NCI-H2171 (cell line): ENCODE measurements at places on chromosomes 4 and X.

- DNase-seq: peak; percentile 53
Measured at GRCh38 chrX:48648336-48648751, 35.3 kb upstream of the WAS start.

DNA sequence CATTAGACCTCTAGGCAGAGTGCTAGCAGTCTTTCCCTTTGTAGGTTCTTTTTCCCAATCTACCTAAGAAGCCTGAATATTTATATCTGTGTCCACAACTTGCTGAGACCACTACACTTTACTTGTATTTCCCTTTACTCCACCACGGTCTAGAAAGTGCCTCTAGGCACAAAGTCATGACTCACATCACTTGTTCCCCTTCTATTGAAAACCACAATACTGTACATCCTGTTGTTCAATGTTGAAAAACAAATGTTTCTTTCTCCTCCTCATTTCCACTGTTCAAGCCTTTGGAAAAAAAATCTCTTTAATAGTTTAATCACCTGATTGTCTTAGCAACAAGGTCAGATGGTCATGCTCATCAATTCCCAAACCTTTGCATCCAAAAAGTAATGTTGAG, 326.7 kb downstream of the GUCY2F start:
- DNase-seq: no peak

- DNase-seq: no peak
Measured at GRCh38 chr4:41322617-41323016, 65.9 kb downstream of the UCHL1 start.

- DNase-seq: no peak
Measured at GRCh38 chr4:76690011-76690905, 207.7 kb downstream of the SOWAHB start.

DNA sequence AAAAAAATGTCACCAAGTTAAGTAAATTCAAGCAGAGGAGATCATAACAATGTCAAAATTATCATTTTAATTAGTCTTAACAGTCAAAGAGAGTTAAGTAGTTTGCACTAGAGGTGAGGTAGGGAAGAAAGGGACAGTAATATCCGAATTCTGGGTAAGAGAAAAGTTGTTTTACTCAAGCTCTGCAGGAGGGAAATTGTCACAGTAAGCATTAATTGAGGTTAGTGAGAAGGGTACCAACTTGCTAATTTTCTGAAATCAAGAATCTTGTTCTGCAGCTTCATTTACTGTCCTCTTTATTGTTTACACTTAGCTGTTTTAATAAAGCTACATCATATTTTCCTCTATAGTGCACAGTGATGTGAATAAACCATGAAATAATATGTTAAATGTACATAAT, 11.0 kb downstream of the DGKK start:
- DNase-seq: no peak

DNA sequence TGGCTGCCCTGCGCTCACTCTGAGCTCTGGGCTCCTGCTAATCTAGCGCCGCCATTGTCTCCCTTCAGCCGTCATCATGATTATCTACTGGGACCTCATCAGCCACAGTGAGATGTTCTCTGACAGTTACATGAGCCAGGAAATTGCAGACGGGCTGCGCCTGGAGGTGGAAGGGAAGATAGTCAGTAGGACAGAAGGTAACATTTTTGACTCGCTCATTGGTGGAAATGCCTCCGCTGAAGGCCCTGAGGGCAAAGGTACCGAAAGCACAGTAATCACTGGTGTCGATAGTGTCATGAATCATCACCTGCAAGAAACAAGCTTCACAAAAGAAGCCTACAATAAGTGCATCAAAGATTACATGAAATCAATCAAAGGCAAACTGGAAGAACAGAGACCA, 21.8 kb upstream of the PIN4 start:
- no peak for DNase-seq

DNA sequence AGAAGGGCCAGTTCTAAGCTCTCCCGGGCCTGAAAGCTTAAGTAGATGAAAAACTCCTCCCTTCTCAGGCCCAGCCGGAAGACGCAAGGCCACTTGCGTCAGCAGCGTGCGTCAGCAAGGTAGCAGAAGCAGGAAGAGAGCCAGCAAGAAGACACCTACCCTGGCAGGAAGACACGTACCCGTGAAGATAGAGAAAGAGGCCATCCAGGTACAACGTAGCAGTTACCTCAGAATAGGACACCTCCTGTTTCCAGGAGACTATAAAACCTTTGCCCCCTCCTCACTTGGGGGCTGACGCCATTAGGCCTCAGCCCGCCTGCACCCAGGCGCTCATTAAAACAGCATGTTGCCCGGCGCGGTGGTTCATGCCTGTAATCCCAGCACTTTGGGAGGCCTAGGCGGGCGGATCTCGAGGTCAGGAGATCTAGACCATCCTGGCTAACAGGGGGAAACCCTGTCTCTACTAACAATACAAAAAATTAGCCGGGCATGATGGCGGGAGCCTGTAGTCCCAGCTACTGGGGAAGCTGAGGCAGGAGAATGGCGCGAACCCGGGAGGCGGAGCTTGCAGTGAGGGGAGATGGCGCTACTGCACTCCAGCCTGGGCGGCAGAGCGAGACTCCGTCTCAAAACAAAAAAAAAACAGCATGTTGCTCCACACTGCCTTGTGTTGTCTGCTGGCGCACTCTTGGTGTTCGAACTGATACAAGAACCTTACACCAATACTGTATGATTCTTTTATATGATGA, 242.7 kb upstream of the NWD2 start:
- no peak for DNase-seq

GRCh38 chrX:19972984-19973383, 17.9 kb downstream of the BCLAF3 start:
- no peak for DNase-seq

DNA sequence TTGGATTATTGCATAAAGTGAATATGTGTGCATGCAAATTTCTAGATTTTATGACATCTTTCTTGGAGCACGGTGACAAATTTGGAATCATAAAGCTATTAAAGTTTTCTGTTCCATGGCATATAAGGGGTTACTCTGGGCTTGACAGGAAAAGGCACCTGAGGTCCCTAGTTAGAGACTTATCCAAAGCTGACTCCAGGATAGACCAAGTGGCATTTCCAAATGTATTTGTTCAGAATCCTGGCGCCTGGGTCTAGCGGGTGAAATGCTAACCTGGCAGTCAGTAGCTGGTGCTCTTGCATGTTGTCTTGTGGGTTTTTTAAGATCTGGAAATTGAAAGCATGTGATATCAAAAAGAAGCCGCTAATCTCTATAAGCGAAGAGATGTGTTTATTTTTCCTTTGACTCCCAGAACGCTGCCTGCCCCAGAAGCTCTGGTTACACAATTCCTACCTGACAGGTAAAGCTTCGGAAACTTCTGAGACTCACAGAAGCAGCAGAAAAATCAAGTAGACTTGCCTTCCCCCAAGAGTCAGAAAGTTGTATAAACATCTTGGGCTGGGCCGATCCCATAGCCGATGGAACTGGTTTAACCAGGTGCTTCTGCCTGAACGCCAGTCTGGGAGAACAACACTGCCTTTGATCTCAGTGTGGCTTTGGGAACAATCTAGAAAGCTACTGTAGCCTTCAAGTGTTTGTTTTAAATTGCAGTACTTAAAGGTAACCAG, 12.9 kb upstream of the ZCCHC4 start:
- DNase-seq: no peak

GRCh38 chrX:153768311-153769157, 4.5 kb downstream of the PLXNB3 start:
- DNase-seq: no peak

GRCh38 chrX:146934256-146934655, 119.7 kb upstream of the CXorf51A start:
- no peak for DNase-seq

DNA sequence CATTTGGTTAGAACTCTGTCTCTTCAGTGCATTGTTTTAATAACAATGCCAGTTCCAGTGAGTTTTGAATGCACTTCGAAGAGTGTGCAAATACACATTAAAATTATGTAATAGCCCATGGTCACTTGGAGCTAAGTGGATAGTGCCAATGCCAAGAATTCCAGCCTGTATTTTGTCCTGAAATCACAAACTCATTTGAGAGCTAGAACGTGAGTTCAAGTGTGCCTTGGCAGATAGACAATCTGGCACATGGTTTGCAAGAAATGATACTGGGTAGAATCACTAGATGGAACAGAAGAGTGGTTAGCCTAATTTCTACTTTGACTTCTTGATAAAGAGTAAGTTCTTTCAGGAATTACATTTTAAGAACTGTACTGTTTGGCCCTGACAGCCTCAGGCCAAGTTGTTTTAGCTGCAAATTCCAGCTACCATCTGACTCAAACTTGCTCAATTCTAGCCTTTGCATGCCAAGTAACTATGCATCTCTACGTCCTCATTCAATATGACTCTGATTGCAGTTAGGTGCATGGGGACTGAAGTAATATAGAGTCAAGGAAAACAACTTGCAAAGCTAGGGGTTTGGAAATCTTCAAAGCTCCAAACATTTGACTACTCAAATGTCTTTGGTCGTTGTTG, 131.9 kb upstream of the SMIM31 start:
- no peak for DNase-seq

GRCh38 chr4:70614184-70614555, 14.4 kb upstream of the ENAM start:
- no peak for DNase-seq

- no peak for DNase-seq
Measured at GRCh38 chrX:148268673-148269072, 231.7 kb upstream of the AFF2 start.

DNA sequence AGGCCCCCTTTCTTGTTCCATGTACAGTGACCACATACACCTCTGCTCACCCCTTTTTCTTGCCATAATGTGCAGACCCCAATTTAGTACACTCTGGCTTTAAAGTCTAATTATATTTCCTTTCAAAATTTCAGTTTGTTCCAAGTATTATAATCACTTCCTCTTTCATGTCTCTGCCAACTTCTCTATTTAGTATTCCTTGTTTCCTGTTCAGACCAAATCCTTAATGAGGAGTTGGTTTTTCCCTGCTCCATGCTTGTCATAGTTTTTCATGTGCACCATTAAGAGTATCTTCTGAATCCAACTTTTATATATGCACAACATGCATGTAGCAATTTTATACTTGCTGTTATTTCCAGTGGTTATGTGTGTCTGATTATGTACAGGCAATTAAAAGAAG, 32.3 kb downstream of the USP53 start:
- no peak for DNase-seq

- no peak for DNase-seq
Measured at GRCh38 chrX:28922106-28922505, 334.9 kb downstream of the IL1RAPL1 start.

- no peak for DNase-seq
Measured at GRCh38 chr4:23333946-23334878, 555.6 kb downstream of the PPARGC1A start.

DNA sequence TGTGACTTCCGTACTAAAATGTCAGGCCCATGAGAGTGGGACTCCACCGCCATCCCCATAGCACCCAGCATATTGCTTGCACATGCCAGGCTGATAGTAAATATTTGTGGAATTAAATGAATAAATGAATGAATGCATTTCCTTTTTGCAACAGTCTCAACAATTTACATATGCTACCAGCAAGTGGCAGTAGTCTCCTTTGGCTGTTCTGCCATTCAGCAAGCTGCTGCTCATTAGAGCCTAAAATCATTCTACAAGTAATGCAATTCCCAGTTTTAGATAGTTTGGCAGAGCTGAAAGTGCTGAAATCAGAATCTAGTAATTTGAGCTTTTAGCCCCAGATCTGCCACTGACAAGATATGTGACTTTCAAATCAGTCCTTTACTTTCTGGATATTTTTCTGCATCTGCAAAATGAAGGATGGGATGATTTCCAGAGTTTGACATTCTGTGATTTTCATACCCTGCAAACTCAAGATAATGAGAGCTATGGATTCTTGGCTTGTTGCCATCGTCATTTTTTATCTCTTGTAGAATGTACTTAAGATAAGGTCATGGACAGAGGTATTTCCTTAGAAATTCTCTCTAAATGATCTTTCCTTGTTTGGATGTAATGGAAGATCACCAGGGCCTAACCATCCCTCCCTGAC, 35.7 kb upstream of the INTS6L start:
- DNase-seq: no peak

GRCh38 chr4:186132577-186133242, 28.2 kb downstream of the FAM149A start:
- DNase-seq: no peak

DNA sequence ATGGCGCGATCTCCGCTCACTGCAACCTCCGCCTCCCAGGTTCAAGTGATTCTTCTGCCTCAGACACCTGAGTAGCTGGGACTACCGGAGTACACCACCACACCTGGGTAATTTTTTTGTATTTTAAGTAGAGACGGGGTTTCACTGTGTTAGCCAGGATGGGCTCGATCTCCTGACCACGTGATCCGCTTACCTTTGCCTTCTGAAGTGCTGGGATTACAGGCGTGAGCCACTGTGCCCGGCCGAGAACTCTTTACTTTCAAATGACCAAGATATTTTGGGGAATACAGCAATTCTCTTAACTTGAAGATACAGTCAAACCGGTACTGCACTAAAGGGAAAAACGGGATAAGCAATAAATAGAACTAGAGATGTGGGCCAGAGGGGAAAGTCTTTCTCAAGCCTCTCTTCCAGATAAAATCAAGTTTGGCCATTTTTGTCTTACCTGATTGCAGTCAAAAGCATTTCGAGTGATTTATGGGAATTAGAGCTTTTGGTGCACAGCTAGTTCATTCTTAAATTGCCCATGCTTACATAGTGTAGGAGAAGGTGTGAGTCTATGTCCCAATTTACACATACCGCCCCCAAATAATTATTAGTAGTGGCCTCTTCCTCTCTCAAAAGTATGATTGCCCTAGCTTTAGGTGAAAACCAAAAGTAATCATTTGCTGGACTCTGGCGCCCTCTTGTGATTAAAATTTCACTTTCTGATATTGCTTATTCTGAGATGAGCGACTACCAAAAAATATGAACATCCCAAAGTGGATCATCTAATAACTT, 53.2 kb upstream of the ABCG2 start:
- DNase-seq: no peak

GRCh38 chr4:159551281-159551680, 448.4 kb downstream of the RAPGEF2 start:
- DNase-seq: no peak

DNA sequence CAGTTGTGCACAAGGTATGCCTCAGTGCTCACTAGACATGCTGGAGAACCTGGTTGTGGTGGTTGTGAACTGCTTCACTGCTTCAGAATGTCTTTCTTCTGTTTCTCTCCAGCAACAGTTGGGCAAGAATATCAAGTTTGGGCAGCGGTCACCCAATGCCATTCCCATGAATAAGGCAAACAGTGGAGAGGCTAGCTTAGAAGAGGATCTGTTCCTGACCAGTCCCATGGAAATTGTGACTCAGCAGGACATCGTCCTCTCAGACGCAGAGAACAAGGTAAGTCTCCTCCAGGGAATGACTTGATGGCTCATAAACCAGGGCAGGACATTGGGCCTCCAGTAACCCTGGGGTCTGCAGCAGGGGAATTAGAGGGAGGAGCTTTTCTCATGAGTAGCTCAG, 79.9 kb downstream of the AASDH start:
- no peak for DNase-seq
